Hematopoietic multipotent progenitor cell treated with erythropoietin and hydrocortisone succinate and interleukin-3 and kit ligand, for 17 days (in vitro differentiated cells): ENCODE measurements at places on chromosomes 3 and 15.

GRCh38 chr15:85493260-85493659 lies 112.9 kb downstream of the AKAP13 start:
- no peak for DNase-seq

DNA sequence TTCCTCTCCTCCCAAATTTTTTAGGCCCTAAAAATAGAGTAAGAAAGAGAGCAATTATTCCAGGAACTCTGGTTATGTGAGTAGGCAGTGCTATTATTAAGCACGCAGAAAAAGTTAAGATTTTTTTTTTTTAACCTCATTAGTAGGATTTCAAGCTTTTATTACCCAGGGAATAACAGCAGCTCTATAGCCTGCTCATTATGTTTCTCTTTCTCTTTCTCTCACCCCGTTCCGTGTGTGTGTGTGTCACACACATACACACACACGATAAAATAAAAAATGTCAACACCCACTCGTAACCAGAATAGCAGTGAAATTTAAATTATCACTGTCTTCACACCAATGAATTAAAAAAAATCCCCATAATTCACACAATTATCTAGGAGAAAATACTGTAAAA lies 30.3 kb downstream of the GADL1 start:
- no peak for DNase-seq

DNA sequence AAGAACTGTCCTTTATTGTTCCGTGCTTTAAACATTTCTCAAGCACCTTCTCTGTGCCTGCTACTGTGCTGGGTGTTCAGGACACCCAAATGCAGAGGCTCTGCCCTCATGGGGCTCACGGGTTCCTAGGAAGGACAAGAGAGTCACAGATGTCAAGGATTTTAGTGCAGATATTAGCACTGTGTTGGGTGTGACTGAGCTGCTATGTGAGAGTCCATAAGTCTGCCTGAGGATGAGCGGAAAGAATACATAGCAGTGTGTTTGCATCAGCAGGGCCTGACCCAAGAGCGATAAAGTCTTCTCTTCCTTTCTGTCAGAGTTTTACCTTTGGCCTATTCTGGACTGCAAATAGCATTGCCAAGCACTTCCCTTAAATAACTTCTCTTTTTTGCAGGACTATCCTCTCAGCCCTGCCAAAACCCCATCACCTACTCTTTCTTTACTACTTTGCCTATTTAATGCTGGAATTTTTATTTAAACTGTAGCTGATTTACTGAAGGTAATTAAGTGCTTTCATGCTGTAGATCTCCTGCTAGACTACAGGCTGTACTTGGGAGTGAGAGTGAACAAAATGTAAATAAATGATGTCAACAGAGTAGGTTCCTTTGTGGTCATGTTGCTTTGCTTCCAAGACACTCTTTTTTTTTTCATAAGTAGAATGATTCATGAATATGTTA lies 459.4 kb upstream of the TPRG1 start:
- no peak for DNase-seq

DNA sequence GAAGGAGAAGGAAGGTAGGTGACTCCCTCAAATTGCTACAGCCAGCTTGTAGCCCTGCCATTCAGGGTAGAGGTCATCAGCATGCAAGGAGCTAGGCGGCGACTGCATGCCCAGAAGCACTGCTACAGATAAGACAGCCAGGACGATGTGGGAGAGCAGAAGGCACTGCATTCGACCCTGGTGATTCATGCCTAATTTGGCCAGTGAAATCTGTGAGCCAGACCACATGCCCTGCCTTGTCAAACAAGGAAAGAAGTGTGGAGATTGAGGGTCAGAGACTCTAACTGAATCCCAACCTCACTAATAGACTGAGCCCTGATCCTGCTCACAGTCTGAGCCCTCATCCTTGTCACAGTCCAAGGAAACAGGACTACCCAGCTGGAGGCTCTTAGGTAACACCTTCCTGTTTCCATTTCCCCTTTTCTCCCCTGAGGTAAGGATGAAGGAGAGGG lies 86.6 kb downstream of the LINGO1 start:
- no peak for DNase-seq

DNA sequence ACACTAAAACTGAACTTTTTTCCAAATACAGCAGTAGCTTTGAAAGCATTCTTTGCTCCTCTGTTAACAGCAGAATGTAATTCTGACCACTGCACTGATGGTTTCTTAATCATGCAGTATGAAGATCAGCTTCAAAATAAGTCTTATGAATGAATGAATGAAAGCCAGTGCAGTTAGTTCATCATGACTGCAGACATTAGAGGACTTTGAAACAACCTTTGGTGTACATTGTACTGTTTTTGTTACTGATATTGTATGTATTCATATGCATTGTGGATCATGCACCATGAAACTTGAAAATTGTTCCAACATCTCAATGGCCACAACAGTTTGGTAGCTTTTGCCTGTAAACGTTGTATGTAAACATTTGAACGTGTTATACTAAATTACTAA lies 1.3 kb upstream of the TNIK start:
- no peak for DNase-seq

GRCh38 chr3:195808741-195809290 lies 2.9 kb downstream of the MUC4 start:
- no peak for DNase-seq

GRCh38 chr3:117553461-117553860 lies 843.9 kb downstream of the TUSC7 start:
- no peak for DNase-seq

GRCh38 chr3:71016178-71016845 lies 567.2 kb downstream of the FOXP1 start:
- DNase-seq: no peak

DNA sequence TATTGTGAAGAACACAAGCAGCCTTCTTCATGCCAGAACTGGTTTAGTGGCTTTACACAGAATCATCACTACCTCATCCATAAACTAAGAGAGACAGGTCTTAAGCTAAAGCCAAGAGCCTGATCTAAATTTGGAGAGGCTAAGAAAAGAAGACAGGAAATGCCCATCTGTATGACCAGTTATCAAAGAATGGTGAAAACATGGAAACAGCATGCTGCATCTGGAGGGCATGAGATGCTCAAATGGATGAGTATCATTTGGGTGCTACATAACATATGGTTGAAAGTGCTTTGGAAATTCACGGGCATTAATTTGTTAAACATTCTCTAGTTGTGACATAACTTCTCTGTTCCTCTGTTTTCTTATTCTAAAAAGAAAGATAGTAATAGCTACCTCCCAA lies 112.5 kb downstream of the CPNE4 start:
- DNase-seq: no peak

- no peak for DNase-seq
Measured at GRCh38 chr3:189624130-189624529, 7.1 kb upstream of the TP63 start.

DNA sequence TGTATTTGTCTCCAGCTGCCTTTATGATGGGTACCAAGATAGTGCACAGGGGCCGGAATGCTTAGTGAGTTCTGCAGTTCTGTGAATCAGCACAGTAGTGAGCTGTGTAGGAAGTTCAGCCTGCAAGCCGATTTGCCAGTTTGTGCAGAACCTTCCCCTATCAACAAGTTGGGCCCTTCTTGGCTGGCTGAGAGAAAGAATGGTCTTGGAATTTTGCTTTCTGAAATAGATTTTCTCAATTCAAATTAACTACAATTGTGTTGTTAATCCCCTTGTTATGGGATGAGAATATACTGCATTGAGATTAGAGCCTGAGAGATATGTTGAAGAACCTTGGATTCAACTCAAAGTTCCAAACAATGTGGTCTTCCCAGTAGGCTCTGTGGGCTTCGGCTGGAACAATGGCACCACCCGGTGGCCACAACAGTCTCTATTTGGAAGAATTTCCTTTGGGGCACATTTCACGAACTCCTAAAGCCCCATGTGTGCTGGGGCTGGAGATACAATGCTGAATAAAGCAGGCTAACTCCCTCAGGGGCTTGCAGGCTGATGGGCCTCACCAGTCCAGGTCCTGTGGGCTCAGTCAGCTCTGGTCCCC lies 59.1 kb downstream of the TRIM42 start:
- DNase-seq: no peak

DNA sequence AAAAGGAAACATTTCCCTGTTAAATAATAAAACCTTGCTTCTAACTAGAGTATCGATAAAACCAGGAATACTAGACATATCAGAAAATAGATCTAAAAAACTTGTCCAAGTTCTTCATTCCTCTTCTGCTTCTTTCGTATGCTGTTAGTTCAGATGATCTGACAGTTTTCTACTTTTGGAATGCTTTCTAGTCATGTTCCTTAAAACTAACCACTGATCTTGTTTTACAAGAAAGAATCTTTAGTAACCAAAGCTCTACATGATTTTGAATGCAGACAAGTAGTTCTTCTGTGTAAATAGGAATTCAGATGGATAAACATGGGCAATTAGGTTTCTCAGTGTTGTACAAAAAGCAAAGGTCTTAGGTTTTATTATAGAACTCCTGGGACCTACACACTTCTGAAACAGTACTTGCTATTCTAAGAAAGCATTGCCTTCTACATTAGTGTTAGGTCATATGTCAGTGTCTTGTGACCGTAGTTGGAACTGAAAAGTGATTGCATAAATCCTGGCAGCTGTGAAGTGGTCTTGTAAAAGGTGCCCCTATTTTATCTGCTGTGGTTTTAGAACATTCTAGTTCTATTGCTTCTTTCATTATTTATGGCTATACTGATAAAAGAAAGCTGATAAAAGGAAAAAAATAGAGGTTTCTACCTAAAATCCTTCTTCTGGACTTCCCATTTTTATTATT lies 40.7 kb downstream of the SNRK start:
- DNase-seq: no peak

- DNase-seq: no peak
Measured at GRCh38 chr3:35677797-35678196, 38.5 kb downstream of the ARPP21 start.

GRCh38 chr15:78364233-78364632 lies 24.1 kb downstream of the CRABP1 start:
- DNase-seq: no peak

- DNase-seq: no peak
Measured at GRCh38 chr15:88020806-88021205, 235.7 kb downstream of the NTRK3 start.
